ENCODE measurements at places on chromosomes 2 and 18.

DNA sequence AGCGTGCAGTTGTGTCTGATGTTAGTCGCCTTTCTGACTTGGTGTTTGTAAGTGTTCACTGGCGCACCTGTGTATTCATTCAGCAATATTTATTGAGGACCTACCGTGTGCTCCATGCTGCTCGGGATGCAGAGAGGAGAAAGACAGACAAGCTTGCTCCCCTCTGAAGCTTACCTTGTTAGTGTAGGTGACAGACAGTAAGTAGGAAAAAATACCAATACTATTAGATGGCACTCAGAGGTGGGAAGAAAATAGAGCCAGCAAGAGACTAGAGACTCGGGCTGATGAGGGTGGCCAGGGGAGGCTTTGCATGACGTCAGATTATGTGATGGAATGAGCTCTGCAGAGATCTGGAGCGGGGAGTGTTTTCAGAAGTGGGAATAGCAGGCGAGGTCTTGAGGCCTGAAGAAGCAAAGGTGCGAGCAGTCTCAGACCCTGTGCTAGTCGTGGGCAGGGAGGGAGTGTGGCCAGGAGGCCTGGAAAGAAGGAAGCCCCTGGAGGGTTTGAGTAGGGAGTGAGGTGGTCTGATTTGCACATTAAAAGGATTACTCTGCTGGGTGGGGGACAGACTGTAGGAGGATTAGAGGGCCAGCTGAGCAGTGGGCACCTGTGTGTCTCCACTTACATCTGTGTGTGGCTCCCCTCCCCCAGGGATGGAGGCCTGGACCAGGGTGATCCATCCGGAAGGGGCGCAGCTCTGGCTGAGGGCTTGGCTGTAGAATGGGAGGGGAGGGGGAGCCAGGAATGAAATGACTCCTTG lies 11.8 kb downstream of the MTCL1 start:
- no peak overlapping the region for H3K27ac ChIP-seq
- H3K4me1 ChIP-seq, result no peaks in the 10 kb centered on the region
- H3K4me3 ChIP-seq, result no peak overlapping the region
- H3K36me3 ChIP-seq, result no peaks in the 10 kb centered on the region

- H3K27ac ChIP-seq, result no peak overlapping the region
- no peaks in the 10 kb centered on the region for H3K27me3 ChIP-seq
- peaks cover 12% of the 10 kb centered on the region for H3K36me3 ChIP-seq
Observed at GRCh38 chr18:58695772-58696171, 24.5 kb downstream of the MALT1 start.

GRCh38 chr2:218970894-218971293 lies 11.4 kb downstream of the CDK5R2 start:
- H3K4me3 ChIP-seq, result no peak overlapping the region
- no peaks in the 10 kb centered on the region for H3K36me3 ChIP-seq
- DNase-seq, result no peak
- peaks cover 61% of the 10 kb centered on the region for H3K27me3 ChIP-seq
- no peak overlapping the region for H3K27ac ChIP-seq

DNA sequence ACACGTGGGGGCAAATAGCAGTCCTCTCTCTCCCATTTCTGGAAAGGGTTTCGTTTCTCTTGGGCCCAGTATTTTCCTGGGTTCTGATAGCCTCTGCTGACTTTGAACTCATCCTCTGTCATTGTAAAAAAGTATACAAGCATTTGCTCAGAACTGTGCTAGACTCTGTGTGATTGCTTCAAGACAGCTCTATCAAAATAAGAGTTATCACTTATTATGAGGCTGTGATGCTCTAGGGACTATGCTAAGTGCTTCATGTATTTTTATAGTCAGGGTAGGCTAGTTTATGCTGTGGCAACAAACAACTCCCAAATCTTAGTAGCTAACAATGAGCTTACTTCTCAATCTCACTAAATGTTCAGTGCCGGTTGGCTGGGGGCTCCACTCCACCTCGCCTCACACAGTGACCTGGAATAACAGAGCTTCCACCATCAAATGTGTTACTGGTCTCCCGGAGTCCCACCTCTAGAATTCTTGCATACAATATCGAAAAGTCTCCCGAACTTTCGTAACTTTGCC lies 110.8 kb upstream of the CDC42EP3 start:
- H3K27me3 ChIP-seq, result no peaks in the 10 kb centered on the region
- no peak overlapping the region for H3K4me3 ChIP-seq
- H3K4me1 ChIP-seq, result no peaks in the 10 kb centered on the region
- DNase-seq, result no peak
- peak overlapping the region; percentile 83 for H3K27ac ChIP-seq
- H3K36me3 ChIP-seq, result no peaks in the 10 kb centered on the region

- peak; percentile 97 for DNase-seq
- H3K27me3 ChIP-seq, result no peaks in the 10 kb centered on the region
- H3K27ac ChIP-seq, result peak overlapping the region; percentile 68
Observed at GRCh38 chr2:127064642-127065250, 42.2 kb downstream of the BIN1 start.

DNA sequence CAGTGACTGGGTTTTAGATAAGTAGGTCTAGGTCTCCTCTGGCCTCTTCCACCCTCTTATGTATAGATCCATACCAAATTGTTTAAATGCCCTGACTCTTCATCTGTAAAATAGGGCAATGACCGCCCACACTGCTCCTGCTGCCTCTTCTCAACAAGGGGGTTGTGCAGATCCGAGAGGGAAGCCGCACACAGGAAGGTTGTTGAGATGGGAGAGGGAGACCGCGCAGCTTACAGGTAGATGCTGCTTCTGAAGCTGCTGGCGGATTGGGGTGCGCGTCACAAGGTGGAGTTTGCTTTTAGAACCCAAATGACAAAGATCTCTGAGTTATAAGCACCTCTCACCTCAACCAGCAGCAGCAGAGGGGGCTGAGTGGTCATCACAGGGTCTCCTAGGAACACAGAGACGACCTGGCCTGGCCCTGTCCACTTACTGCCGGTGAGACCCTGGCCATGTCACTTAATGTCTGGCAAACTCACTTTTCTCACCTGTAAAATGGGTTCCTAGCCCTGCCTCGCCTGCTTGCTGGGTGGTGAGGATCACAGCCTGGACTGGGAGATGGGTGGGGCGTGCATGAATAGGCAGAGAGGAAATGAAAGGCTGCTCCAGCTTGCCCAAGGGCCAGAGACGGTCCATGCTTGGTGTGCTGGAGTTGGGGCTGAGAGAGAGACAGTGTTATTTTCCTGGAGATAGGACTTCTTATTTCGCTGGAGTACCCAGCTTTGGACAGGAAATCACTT lies 251.3 kb downstream of the EIPR1 start:
- no peak overlapping the region for H3K4me3 ChIP-seq
- DNase-seq, result peak; percentile 45
- no peaks in the 10 kb centered on the region for H3K36me3 ChIP-seq
- no peaks in the 10 kb centered on the region for H3K4me1 ChIP-seq
- H3K27me3 ChIP-seq, result peaks cover 15% of the 10 kb centered on the region
- no peak overlapping the region for H3K27ac ChIP-seq

GRCh38 chr2:129805899-129806298 lies 173.6 kb upstream of the RAB6C start:
- H3K27me3 ChIP-seq, result no peaks in the 10 kb centered on the region
- no peak overlapping the region for H3K27ac ChIP-seq
- H3K36me3 ChIP-seq, result no peaks in the 10 kb centered on the region
- no peak for DNase-seq

- no peaks in the 10 kb centered on the region for H3K36me3 ChIP-seq
- no peak overlapping the region for H3K4me3 ChIP-seq
- no peak for DNase-seq
- H3K4me1 ChIP-seq, result peaks cover 19% of the 10 kb centered on the region
- no peaks in the 10 kb centered on the region for H3K27me3 ChIP-seq
Observed at GRCh38 chr2:134300585-134300984, 46.7 kb downstream of the MGAT5 start.

- H3K27ac ChIP-seq, result peak overlapping the region; percentile 8
- no peaks in the 10 kb centered on the region for H3K36me3 ChIP-seq
Observed at GRCh38 chr18:10045296-10045891, 131.6 kb downstream of the VAPA start.

- no peak for DNase-seq
- peaks cover 14% of the 10 kb centered on the region for H3K4me1 ChIP-seq
- no peak overlapping the region for H3K27ac ChIP-seq
- no peak overlapping the region for H3K4me3 ChIP-seq
- H3K27me3 ChIP-seq, result no peaks in the 10 kb centered on the region
- H3K36me3 ChIP-seq, result no peaks in the 10 kb centered on the region
Observed at GRCh38 chr2:7432436-7432835, 515.2 kb downstream of the RNF144A start.

DNA sequence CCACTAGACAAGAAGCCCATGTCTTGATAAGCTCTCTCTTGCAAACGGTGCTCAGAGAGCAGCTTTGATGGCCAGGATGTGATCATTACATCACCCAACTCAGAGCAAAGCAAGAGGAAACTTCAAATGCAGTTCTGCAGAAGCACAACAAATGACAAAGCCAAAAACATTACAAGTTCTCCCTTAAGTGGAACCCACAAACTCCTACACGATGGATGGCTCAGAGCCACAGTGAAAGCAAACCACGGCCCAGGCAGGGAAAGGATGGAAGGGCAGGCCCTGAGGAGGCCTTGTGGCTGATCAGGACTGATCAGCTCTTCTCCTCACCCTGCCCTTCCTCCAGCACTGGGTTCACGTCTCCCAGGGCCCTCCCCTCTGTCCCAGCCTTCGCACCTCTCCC lies 326.4 kb downstream of the EIPR1 start:
- no peaks in the 10 kb centered on the region for H3K4me1 ChIP-seq
- no peaks in the 10 kb centered on the region for H3K36me3 ChIP-seq
- no peaks in the 10 kb centered on the region for H3K27me3 ChIP-seq

GRCh38 chr2:29894822-29895614 lies 26.4 kb downstream of the ALK start:
- no peak for DNase-seq
- no peaks in the 10 kb centered on the region for H3K36me3 ChIP-seq
- H3K4me3 ChIP-seq, result no peak overlapping the region
- H3K27me3 ChIP-seq, result no peaks in the 10 kb centered on the region

GRCh38 chr2:7665880-7666279 lies 748.7 kb downstream of the RNF144A start:
- H3K4me3 ChIP-seq, result no peak overlapping the region
- H3K27me3 ChIP-seq, result no peaks in the 10 kb centered on the region
- no peak overlapping the region for H3K27ac ChIP-seq
- H3K36me3 ChIP-seq, result no peaks in the 10 kb centered on the region

- no peak for DNase-seq
- no peaks in the 10 kb centered on the region for H3K4me1 ChIP-seq
- no peak overlapping the region for H3K4me3 ChIP-seq
- no peaks in the 10 kb centered on the region for H3K36me3 ChIP-seq
Observed at GRCh38 chr18:70380915-70381896, 92.4 kb downstream of the SOCS6 start.

DNA sequence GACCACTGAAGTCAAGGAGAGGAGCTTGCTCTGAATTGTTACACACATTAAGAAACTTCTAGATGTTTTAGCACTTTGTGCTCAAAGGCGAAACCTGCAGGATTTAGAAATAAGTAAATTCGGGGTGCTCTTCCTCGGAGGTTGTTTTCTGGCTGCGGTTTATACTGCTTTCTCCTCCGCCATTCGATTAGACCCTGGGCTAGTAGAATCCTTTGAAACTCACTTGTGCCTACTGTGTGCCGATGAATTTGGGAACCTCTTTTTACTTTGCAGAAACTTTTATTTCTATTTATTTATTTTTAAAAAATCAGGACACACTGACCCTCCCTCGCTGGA lies 3.5 kb downstream of the MEIS1 start:
- H3K27ac ChIP-seq, result peak overlapping the region; percentile 83
- H3K4me3 ChIP-seq, result peak overlapping the region; percentile 81
- H3K4me1 ChIP-seq, result no peaks in the 10 kb centered on the region

- no peak overlapping the region for H3K27ac ChIP-seq
- no peak overlapping the region for H3K4me3 ChIP-seq
- no peaks in the 10 kb centered on the region for H3K4me1 ChIP-seq
- H3K36me3 ChIP-seq, result peaks cover 8% of the 10 kb centered on the region
- no peak for DNase-seq
Observed at GRCh38 chr18:36931106-36931505, 102.2 kb downstream of the KIAA1328 start.

GRCh38 chr2:176419591-176420071 lies 150.4 kb downstream of the MTX2 start:
- DNase-seq, result no peak
- no peaks in the 10 kb centered on the region for H3K36me3 ChIP-seq
- H3K27me3 ChIP-seq, result no peaks in the 10 kb centered on the region
- H3K4me3 ChIP-seq, result no peak overlapping the region
- H3K4me1 ChIP-seq, result peaks cover 8% of the 10 kb centered on the region
- peak overlapping the region; percentile 45 for H3K27ac ChIP-seq

- no peaks in the 10 kb centered on the region for H3K36me3 ChIP-seq
- no peak overlapping the region for H3K4me3 ChIP-seq
Observed at GRCh38 chr18:25875551-25876240, 214.7 kb downstream of the SS18 start.

- H3K4me3 ChIP-seq, result no peak overlapping the region
- no peaks in the 10 kb centered on the region for H3K27me3 ChIP-seq
- no peaks in the 10 kb centered on the region for H3K4me1 ChIP-seq
- H3K36me3 ChIP-seq, result peaks cover 40% of the 10 kb centered on the region
- H3K27ac ChIP-seq, result no peak overlapping the region
Observed at GRCh38 chr2:48519593-48519992, 10.4 kb upstream of the STON1 start.

DNA sequence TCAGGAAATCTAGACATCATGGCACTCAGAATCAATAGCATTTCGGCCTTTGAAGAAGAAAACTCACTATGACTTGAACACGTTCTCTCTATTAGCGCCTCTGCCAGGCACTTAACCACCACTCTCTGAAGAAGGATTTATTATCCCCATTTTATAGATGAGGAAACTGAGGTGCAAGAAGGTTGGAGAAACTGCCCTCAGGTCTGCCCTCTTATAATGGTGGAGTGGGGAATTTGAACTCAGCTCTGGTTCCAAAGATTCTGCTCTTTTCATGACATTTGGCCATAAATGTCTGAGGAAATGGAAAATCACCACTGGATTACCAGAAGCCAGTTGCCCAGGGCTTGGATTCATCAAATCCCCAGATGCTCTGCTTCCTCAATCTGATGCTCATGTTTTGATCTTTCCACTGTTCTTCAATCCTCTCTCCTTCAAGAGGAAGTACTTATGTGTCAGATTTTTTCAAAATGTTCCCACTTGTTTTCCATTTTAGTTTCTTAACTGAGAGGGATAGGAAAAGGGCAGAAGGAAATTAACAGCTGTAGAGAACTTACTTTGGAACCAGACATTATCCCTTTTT lies 68.1 kb downstream of the ANTXR1 start:
- H3K4me1 ChIP-seq, result peaks cover 67% of the 10 kb centered on the region
- peaks cover 23% of the 10 kb centered on the region for H3K36me3 ChIP-seq
- no peak overlapping the region for H3K4me3 ChIP-seq
- peak overlapping the region; percentile 60 for H3K27ac ChIP-seq

- H3K4me1 ChIP-seq, result no peaks in the 10 kb centered on the region
- no peak overlapping the region for H3K4me3 ChIP-seq
- no peak for DNase-seq
Observed at GRCh38 chr18:32750328-32750727, 22.5 kb downstream of the KLHL14 start.

GRCh38 chr2:180979749-180980105 lies 678 bp upstream of the UBE2E3 start:
- no peak for DNase-seq
- H3K27ac ChIP-seq, result peak overlapping the region; percentile 95
- H3K36me3 ChIP-seq, result no peaks in the 10 kb centered on the region
- H3K4me3 ChIP-seq, result peak overlapping the region; percentile 80

Data from tibial artery (tissue), 4 donors.